ENCODE measurements at places on chromosomes 12 and 14.

DNA sequence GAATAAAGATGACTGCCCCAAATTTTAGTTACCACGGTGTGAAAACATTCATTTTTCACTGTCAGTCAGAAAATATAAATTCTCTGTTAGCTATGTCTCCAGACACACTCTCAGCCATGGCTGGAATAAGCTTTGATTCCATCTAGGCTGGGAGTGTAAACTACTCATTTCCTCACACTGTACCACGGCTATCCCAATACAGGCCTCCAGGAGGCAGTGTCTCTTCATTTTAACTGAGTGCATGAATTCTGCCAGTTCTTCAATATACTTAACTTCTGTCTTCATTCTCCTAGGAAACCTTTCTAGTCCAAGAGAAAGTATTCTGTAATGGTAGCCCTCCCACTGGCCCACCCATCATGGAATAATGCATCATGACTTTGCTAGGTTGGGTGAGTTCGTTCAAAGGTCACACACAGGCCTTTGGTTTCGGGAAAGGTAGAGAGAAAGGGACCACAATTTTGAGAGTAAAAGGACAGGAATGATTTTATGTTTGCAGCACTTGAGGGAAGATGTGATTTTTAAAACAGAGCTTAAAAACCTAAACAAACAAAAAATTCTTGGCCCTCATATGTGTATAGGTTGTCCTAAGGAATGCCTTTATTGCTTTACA lies 381.1 kb downstream of the SEC23A start:
- DNase-seq = peak; percentile 35

- no peak for DNase-seq
Measured at GRCh38 chr14:94058674-94059138, 22.3 kb downstream of the DDX24 start.

DNA sequence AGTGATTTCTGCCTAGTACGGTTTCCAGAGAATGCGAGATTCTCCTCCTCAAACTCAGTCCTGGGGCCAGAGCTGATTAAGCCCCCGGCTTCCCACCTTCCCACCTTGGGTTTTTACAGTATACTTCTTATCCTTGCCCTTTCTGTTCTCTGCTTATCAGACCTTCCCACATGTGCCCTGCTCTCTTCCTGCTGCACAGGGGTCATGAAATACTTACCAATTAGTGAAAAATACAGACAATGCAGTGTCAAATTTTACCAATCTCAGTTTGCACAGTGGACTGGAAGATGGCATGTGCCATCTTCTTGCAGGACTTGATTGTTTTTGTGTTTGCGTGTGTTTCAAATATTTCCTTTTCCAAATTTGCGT lies 14.7 kb downstream of the SUSD6 start:
- DNase-seq = no peak

- DNase-seq = no peak
Measured at GRCh38 chr14:21672116-21672515, 1.5 kb downstream of the OR4E1 start.

DNA sequence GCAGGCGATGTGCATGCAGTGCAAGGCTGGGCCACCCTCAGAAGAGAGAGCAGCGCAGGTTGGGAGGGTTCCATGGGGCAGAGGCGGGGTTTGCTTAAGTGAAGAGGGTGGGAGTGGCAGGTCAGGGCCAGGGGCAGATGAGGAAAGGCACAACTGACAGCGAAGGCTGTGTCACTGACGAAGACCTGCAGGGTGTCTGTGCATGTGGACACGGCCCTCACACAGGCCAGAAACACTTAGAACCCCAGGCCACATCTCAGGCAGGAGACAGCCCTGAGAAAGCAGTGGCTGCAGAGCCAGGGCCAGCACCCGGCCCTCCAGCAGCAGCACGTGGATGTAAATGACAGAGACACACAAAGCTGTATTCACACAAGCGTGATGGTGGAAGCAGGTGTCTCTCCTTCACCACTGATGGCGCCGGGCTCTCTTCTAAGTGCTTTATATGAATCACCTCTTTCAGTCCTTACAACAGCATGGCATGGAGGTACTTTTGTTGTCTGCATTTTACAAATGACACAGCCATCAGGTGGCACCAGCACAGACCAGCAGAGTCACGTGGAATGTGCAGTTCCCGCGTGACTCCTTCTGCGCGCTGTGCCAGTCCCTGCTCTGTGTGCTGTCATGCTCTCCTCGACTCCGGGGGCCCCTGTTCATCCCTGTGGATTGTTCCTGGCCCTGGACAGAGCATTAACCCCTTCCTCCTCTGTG lies 54.6 kb downstream of the TSPAN11 start:
- DNase-seq = no peak

- no peak for DNase-seq
Measured at GRCh38 chr14:38716926-38717325, 386.1 kb downstream of the SEC23A start.

DNA sequence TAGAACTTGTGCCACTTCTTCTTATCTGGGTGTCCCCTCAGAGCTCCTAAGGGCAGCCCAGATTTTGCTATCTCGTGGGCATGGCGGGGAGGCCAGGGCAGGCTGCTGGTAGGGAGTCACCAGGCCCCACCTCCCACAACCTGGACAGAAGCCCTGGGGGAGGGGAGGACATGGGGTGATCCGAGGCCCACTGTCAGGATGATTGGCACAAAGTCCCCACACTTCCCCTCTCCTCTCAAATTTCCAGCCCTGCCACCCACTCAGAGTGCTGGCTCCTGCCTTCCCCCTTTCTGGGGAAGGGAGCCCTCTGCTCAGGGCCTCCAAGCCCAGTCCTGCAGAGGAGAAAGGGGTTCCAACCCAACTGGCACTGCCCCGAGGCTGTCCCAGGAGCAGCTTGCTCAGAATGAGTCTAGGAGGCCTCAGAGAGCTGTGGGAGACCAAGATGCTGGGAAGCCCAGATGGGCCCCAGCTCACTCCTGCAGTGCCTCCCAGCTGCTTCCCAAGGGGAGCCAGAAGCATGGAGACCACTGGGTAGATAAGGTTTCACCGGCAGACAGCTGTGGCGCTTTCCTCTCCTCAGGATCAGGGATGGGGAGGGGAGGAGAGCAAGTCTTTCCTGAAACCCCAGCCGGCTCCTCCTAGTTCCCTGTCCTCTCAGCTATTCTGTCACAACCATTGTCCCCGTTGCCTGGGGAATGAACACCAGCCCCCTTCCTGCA lies 82.8 kb downstream of the B4GALNT3 start:
- DNase-seq = no peak

GRCh38 chr12:110355073-110355472 lies 48.4 kb downstream of the ANAPC7 start:
- DNase-seq = peak; percentile 34

GRCh38 chr14:49957089-49957852 lies 64.4 kb downstream of the ARF6 start:
- DNase-seq = no peak

DNA sequence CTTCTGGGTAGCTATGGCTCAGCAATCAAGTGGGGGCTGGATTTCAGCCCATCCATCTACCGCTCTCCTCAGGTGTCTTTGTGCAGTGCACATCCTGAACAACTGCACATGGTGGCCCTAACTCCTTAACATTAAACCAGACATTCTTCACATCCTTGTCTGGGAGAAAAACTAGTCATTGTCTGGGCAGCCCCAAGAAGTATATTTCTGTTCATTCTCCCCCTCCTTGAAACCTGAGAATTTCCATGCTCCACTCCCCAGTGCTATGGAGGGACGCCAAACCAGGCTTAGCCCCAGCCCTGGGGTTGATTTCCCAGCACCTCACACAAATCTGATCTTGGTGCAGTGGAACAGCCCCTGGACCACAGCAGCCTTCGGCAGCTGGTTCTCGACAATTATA lies 13.4 kb downstream of the MYL2 start:
- no peak for DNase-seq

GRCh38 chr12:50073712-50074111 lies 11.4 kb upstream of the SMARCD1 start:
- no peak for DNase-seq

DNA sequence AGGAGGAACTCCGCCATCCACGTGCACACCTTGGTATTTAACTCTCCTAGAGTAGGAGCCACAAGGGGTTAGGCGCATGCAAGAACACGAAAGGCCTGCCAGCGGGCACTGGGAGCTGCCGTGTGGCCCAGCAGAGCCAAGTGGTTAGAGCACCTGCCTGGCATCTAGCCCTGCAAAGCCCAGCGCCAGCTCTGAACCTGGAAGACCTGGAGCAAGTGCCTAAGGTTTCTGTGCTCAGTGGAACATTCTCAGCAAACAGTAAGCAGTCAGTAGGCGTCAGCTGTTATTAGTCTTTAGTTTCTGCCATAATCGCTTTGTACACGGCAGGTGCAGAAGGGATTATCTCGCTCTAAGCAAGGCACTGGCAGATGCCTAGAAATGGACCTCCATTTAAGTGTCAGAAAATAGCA lies 55.4 kb downstream of the SETD3 start:
- no peak for DNase-seq

GRCh38 chr14:103563226-103563620 lies 463 bp downstream of the COA8 start:
- no peak for DNase-seq

DNA sequence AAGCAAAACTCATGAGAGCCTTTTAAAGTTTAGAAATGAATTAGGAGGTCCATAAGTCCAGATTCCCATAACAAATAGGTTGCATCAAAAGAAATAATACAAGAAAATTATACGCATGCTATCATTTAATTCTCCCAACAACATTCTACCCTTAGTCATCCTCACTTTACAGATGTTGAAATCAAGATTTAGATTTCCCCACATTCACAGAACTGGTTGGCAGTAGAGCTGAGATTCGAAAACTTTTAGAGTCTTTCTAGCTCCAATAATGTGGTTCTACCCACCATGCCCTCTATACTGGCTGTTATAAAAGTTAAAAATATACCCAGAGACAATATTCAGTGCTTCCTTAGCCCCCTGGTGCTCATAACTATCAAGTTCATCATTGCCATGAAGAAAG lies 56.6 kb upstream of the METAP2 start:
- DNase-seq = no peak

DNA sequence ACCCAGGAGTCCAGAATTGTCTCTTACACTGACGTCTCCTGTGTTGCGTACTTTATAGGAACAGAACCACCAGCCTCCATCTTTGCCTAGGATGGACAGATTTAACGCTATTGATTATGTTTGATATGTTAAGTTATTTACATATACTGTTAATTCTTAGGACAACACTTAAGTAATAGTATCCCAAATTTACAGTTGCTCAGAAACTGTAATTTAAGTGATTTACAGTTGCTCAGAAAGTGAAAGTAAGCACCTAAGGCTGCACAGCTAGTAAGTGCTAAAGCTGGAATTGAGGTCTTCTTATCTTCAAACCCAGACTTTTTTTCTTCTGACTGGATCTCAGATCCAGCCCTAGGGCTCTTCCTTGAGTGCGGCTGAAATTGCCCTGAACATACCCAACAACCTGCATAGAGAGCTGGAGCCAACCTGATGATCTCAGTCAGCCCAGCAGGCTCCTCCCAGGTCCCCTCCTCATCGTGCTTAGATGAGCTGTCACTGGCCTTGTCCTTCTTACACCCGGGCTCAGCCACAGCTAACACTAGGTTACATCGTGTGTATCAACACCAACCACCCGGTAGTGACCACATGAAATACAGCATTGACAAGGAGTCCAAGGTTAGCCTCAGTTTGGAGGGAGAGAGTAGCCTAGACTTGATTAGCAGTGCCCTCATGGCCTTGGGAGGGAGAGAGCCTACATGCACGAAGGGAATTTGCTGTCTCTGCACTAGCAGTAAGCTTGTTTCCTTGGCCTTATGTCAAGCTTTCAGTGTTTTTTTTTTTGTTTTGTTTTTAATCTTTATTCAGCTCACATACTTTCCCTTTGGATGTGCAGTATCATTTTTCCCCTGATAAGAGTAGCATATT lies 111.1 kb upstream of the ARHGAP5 start:
- no peak for DNase-seq

DNA sequence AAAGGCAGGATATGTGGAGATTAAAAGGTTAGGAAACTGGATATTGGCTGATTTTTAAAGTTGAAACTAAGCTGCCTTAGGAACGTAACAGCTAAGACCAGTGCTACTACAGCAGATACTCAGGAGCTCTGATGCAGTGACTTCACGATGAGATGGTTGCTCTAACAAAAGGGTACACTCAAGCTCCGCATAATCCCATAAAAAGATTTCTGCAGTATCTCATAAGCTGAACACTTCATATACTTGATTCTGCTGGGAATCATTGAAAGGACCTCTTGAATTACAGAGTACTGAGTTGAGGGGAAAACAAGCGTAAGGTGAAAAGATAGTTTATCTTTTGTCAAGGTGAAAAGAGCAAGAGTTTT lies 3.7 kb downstream of the RNF10 start:
- no peak for DNase-seq
